ENCODE measurements at places on chromosomes 2 and 18. TPM values are rescaled to one million over a fixed set of nuclear protein-coding genes. Genes with fewer than 3 reads are reported as not detected.

DNA sequence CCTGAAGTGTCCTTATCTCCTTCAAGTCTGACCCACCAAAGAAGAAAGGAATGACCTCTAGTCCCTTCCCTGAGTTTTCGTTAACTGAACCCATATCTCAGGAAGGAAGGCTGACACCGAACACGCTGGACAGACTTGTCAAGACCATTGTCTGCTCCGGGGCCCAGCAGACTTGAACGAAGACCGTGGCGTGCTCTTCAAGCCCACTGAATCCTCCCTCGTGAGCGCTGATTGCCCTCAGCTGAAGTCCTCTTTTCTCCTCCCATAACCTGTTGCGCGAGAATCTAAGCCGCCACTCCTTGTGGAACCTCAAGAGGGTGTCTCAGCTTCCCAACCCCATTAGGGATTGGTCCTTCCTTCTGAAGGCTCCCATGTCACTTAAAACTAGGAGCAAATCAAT is 634 bp upstream of the CNDP1 start:
- no peak for DNase-seq

DNA sequence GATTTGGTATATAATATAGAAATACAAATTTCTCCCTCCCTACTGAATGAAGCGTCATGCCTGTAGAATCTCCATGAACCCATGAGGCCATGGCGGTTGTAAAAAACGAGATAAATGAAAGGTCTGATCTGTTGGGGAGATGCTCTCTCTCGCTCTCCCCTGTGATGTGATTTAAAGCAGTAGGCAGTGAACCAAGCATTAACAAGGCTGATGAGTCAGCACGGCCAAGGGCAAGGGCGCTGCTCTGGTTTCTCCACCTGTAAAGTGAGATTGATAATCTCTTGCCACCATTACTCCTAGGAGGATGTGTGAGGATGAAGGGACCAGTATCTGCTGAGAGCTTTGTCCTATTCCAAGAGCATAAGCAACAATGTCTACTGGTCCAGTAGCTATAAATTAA is 553.3 kb downstream of the CMPK2 start:
- no peak for DNase-seq

DNA sequence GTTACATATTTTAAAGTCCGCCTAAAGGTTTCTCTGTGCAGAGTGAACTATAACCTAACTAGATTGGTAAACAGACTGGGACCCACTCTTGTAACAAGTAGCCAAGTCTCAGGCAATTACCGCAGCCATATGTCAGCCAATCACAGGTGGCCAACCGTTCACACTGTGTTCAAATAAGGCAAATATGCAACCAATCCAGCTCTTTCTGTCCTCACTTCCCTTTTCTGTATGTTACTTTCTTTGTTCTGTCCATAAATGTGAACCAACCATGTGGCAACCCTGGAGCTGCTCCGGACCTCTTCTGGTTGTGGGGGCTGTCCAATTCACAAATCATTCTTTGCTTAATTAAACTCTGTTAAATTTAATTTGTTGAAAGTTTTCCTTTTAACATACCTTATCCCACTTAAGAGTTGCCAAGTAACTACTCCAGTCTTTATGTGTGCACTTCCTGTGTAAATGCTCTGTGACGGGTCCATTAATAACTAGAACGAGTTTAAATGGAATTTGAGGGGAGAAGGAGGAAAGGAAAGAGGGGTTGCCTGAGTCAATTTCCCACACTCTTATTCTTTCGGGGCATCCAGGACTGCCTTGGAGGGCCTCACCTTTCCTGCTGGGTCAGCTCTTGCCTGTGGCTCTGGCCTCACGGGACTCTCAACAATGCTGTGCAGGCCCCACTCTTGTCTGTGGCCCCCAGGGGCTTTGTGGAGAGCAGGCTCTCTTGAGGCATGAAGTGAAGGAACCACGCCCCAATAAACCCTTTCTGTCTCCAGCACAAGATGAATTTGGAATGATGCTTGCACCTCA is 6.6 kb upstream of the RPL37A start:
- no peak for DNase-seq

- DNase-seq: no peak
Observed at GRCh38 chr2:127857265-127857808, 618 bp downstream of the POLR2D start.

DNA sequence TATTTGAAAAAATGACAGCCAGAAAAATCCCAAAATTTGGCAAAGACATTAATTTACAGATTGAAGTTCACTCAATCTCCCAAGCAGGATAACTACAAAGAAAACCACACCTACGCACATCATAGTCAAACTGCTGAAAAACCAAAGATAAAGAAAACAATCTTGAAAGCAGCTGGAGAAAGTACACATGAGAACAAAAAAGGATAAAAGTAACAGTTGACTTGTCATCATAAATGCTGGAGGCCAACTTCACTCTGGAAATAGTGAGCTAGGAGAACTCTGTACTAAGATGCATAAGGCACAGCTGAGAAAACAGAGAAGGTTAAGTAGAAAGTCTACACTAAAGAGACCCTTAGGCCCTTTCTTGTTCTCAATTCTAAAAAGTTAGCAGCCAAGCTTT is 73.1 kb downstream of the TLK1 start:
- no peak for DNase-seq

DNA sequence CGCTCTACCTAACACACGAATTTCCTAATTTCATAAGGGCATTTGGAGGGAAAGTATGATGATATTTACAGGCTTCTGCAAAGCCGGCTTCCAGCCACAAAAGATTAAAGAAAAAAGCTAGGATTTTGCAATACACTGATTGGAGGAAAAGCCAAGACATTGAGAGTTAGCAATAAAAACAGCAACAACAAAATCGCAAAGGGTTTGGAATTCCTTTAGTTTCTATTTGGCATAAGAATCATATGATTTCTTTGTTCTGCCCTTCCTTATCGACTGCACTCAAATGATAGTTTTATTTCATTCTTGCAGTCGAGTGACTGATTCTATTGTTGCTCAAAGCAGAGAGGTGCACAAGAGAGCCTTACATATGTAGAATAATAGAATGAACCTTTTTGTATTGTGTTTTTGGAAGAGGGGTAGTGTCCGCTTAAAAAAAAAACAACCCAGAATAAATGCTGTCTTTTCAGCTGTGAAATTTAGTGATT is 3.9 kb upstream of the ZNF532 start:
- no peak for DNase-seq

GRCh38 chr18:59101830-59102414 is 37.8 kb upstream of the SEC11C start:
- no peak for DNase-seq

DNA sequence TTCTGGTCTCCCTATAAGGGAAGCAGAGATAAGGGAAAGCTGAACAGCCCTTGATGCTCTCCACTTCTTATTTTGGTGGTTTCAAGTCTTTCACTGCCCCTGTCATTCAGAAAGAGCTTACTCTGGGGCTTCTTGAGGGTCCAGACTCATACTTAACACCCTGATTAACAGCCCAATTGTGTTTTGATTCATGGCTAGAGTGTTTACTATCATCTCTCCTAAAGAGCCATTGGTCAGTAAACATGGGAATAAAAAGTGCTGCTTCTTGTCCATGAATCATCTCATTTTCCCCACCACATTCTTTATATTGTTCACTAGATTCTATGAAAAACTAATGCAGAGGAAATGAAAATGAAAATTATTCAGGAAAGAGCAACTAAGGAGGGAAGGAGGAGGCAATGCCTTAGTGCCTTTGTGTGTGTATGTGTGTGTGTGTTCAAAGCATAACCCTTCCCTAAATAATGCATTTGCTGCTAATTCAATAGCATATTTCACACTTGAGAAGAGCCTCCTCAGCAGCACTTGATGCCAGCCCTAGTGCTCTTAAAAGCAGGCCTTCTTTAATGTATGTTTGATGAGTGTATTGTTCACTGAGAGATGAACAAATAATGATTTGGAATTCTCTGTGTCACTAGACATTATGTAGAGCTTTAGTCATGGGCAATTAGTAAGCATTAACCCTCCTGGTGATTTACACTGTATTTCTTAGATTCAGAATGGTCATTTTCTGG is 63.5 kb downstream of the DCC start:
- no peak for DNase-seq

- peak; percentile 53 for DNase-seq
Observed at GRCh38 chr2:113136828-113137775, 9.7 kb downstream of the IL1RN start.

- no peak for DNase-seq
Observed at GRCh38 chr18:6785001-6785400, 55.5 kb downstream of the ARHGAP28 start.

DNA sequence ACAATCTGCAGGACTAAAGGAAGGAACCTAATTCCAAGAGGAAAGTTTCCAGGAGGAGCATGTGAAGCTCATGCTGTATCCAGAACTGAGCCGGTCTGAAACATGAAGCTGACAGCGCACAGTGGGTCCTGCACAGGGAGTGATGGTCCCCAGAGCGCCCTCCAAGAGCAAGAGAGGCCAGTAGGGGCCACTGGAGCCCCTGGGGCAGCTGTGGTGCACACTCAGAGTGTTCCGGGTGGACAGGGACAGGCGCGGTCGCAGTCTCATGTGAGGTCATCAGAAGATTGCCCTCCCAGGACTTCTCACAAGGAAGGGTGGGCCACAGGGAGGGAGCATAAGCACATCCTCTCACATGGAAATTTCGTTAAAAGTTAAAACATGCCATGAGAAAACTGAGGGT is 355.9 kb downstream of the EIPR1 start:
- DNase-seq: no peak

GRCh38 chr2:147628971-147629421 is 215.8 kb upstream of the ACVR2A start:
- no peak for DNase-seq

DNA sequence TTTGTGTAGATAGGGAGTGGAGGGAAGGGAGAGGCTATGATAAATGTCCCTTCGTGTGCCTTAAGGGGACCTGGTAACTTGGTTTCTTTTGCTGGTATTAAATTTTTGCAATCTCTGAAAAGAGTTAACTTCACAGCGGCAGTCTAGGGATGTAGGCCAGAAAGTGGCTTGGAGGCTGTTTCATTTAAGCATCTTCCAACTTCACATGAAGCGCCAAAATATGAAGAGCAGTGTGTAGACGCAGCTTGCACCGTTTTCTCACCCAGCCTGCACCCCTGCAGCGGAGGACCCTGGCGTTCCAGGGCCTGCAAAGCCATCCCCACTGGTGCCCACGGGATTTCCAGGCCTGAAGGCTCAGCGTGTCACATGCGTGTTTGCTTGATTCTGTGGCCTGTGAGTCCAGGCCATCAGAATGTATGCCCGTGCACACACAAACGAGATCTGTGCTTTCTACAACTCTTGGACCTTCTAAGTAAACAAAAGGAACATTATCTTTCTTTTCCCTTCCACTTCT is 87.2 kb upstream of the EPB41L3 start:
- no peak for DNase-seq

- no peak for DNase-seq
Observed at GRCh38 chr2:157940024-157940423, 63.9 kb upstream of the ACVR1 start.

- DNase-seq: peak; percentile 51
Observed at GRCh38 chr2:43224131-43224570, 2.3 kb downstream of the ZFP36L2 start.

DNA sequence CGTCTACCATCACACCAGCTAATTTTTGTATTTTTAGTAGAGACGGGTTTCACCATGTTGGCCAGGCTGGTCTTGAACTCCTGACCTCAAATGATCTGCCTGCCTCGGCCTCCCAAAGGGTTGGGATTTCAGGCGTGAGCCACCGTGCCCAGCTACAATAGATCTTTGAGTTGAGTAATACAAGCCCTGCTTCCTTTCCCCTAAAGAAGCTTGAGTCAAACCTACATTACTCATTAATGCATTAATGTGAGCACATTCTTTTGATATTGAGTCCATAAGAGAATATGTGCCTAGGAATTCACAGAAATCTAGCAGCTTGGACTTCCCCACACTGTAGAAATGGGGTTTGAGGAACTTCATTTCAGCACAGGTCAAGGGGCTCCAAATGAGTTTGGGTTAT is 39.6 kb downstream of the PSMG2 start:
- DNase-seq: no peak

GRCh38 chr2:105183555-105184323 is 57.8 kb upstream of the GPR45 start:
- no peak for DNase-seq

- DNase-seq: no peak
Observed at GRCh38 chr2:149388120-149388816, 57.9 kb downstream of the LYPD6 start.

DNA sequence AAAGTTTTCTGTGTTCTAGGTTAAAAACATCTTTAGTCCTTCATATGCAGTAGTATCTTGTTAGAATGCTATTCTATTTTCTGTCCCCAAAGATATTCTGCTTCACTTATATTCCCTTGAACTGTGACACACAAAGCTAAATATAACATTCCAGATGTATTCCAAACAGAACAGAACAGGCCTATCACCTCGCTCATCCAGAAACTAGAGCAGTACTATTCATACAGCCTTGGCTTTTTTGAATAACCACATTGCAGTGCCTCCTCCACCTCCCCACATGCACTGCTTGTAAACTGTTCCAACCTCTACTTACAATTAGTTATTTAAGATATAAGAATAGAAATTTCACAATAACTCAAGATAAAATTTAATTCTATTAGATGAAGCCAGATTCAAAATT is 196.8 kb downstream of the EXOC6B start:
- DNase-seq: no peak

- DNase-seq: no peak
Observed at GRCh38 chr2:41657226-41657625, 390.6 kb upstream of the PKDCC start.

GRCh38 chr2:128166746-128167353 is 75.8 kb downstream of the UGGT1 start:
- DNase-seq: no peak

DNA sequence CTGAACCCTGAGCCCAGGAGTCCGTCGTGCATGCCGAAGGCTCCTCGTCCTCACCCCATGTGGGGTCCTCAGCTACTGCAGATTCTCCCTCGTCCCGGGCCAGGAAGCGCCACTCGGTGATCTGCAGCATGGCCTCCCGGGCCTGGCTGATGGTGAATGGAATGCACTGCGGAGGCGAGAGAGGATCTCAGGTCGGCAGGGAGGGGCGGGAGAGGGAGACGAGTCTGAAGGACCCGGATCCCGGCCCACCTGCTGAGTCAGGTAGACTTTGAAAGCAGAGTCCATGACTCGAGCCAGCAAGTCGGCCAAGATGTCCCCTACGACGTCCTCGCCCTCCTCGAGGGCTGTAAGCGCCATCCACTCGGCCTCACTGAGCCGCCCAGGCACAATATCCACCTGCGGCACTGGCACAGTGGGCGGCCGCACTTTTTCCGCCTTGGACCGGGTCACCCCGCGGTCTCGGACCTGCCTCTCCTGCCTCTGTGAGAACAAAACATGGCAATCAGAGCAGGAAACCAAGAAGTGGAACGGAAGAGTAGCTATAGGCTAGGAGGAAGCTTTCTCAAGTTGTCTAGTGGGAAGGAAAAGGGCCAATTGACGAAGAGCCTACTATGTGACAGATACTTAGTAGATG is 5.5 kb downstream of the C2orf81 start:
- no peak for DNase-seq

DNA sequence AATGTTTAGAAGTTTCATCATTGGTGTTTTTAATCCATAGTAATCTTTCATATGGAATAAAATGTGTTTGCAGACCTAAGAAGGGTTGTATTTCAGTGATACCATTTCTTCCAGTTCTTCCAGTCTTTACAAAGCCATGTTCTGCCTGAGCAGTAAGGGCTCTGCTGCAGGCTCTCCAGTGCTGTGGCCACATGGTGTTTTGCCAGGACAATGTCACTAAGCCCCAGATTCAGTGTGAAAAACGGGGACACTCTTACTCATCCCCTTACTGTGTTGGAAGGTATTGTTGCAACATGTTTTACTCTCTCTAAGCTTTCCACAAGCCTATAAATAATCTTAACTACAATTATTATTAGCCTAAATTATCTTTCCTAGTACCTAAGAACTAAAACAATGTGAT is 481.4 kb upstream of the CDH7 start:
- DNase-seq: no peak

LRP2 gene
- total RNA-seq: 9.5 TPM

RNU2-63P gene
- not detected for total RNA-seq

FZD7 gene
- total RNA-seq: 26.1 TPM
